Cortex of kidney (tissue), 1 donor: ENCODE measurements at places on chromosomes 6 and 20.

DNA sequence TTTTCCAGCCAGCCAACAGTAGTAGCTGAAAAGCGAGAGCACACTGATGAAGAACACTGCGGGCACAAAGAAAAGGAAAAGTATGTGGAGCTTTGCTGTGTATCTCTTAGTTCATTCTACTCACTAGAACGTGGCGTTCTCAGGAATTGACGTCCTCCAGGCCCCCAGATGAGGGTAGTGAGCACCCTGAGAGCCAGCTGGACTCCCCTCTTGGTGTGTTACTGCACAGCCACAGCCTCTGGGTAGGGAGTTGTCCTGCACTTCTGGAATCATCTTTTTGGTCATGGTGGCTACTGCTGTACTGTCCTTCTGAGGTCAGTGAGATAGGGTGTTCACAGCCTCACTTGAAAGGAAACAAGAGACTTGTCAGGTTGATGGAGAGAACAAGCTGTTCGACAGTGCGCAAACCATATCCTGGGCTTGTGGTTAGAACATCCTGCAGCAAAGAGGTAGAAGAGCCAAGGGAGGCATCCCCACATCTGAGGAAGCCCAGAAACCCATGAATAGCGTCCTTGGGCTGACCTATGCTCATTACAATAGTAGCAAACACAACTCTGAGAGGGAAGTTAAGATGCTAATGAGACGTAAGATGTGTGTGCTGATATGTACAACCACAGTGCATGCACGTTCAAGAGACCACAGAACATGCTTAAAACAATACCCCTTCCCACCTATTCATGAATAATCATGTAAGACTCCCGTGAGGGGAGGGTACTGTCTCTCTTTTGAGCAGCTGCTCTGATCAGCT, 14.6 kb upstream of the HLA-F start:
- no peak for DNase-seq

DNA sequence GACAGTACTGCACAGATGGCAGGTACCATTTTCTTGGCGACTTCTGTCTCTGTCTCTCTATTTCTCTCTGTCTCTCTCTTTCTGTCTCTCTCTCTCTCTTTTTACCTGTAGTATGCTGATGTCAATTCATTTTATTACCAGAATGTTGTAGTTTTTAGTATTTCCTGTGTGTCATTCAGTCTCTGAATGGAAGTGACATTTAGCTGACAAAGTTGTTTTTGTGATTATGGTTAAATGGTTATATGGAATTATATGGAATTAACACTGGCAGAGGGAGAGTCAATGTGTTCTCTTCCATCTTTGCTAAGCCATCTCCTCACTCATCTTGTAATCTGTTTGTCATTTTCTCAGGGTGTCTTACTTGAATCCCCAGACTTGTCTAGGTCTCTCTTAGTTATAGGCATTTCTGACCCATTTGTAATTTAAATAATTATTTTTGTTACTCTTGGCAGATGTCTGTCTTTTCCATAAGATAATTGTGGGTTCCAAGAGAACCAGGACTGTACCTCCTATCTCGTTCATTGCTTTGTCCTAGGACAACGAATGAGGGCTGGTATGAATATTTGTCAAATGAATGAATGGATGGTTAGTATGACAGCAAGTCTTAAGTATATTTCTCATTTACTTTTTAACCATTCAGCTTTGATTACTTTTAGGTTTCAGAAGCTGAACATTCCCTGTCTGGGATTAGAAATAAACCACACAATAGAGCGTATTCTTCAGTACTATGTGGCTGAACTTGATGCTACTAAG, 64.4 kb downstream of the DNAH8 start:
- DNase-seq, result no peak

DNA sequence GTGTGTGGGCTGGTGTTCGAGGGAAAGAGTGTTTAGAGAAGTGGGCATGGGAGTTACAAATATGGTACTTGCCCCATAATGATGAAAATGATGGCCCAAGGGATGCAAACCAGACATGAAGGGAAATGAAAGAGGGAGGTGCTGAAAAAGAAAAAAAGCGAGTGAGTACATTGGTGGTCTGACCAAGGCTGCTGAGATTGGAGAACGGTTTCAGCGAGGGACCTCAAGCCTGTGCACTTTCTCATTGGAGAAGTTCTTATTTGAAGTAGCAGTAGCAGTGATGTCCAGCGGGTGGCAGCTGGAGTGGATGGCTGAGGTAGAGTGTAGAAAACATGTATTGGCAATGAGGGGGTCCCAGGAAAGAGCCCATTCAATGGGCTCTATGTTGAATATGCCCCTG, 54.8 kb downstream of the TNFAIP3 start:
- DNase-seq, result no peak

GRCh38 chr6:97703661-97704060, 420.6 kb upstream of the MMS22L start:
- no peak for DNase-seq
